ENCODE measurements at places on chromosomes 5 and 9.

- DNase-seq, result no peak
Observed at GRCh38 chr5:173848986-173849596, 39.1 kb upstream of the CPEB4 start.

GRCh38 chr5:147062427-147062826 is 172.4 kb upstream of the STK32A start:
- DNase-seq, result no peak

GRCh38 chr9:8694983-8695588 is 895.5 kb upstream of the DMAC1 start:
- DNase-seq, result no peak

GRCh38 chr5:166540156-166540555 is 1751.3 kb upstream of the WWC1 start:
- DNase-seq, result no peak

DNA sequence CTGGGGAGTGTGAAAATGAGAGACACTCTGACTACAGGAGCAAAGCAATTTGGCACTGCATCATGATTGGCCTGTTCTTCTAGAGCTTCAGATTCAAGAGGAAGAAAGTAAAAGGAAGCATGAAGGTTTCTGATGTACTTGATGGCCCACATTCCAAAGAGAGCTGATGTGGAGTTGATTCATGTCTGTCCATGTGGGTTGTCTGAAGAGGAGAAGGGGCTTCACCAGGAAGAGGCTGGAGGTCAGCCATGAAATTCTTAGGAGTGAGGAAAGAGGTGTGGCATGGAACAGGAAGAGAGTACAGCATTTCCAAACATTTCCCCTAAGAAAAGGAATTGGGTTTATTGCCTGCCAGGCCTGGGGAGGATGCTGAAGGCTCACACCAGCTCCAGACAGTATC is 70.7 kb downstream of the PTCD2 start:
- DNase-seq, result no peak

- peak; percentile 62 for DNase-seq
Observed at GRCh38 chr5:143433670-143434069, 30.2 kb upstream of the NR3C1 start.

DNA sequence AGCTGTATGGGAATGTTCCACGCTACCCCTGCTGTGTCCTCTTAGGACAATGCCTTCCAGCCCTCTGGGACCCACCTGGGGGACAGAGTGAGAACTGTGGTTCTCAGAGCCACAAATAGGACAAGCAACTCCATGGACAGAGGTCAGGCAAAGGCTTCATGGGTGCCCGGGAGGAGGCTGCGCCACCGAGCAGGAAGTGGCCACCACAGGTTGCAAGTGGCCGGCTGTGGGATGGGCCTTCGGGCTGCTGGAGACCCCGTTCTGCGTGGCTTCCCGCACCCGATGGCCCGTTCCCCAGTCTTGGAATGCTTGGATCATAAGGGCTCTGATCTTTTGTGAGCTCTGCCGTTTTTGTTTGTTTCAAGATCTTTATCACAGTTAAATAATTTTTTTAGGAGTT is 118.8 kb downstream of the BOD1 start:
- no peak for DNase-seq

DNA sequence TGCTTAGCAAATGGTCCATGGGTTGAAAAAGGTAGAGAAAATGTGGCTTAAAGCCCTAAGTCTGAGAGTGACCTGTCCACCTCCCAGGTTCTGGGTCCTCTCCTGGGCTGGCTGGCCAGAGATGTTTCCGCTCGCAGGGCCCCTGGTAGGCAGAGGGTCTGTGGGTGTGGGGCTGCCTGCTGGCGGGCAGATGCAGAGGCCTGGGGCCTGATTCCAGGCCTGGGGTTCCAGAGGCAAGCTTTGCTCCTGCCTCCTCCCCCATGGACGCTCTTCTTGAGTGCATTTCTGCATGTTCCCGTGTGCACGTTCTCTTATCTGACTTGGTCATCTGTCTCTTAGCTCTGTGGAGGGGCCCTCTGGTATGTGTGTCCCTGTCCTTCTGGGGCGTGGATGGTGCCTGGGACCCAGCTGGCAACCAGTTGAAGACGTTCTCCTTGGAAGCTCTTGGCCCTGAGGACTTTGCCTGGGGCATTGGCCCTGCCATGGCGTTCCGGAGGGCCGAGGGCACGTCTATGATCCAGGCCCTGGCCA is 3.8 kb downstream of the MIGA2 start:
- DNase-seq, result no peak

DNA sequence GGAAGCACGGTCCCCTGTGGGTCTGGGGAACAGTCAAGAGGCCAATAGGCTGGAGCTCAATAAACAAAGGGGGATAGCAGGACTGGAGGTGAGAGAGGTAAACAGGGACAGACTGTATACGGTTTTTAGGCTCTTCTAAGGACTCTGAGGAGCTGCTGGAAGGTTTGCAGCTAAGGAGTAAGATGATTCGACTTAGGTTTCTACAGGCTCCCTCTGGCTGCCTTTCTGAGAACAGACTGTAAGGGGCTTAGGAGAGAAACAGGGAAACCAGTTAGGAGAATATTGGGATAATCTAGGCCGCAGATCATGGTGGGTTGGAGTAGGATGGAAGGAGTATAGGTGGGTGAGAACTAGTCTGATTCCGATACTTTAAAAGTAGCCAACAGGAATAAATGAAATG is 10.4 kb downstream of the CDK5RAP2 start:
- DNase-seq, result no peak

- DNase-seq, result no peak
Observed at GRCh38 chr5:98993512-98993911, 64.7 kb upstream of the CHD1 start.

GRCh38 chr5:58683567-58683966 is 100.7 kb downstream of the RAB3C start:
- DNase-seq, result no peak

- no peak for DNase-seq
Observed at GRCh38 chr5:160441311-160441781, 19.7 kb downstream of the PTTG1 start.

- DNase-seq, result no peak
Observed at GRCh38 chr5:62059960-62060359, 246.0 kb upstream of the KIF2A start.

DNA sequence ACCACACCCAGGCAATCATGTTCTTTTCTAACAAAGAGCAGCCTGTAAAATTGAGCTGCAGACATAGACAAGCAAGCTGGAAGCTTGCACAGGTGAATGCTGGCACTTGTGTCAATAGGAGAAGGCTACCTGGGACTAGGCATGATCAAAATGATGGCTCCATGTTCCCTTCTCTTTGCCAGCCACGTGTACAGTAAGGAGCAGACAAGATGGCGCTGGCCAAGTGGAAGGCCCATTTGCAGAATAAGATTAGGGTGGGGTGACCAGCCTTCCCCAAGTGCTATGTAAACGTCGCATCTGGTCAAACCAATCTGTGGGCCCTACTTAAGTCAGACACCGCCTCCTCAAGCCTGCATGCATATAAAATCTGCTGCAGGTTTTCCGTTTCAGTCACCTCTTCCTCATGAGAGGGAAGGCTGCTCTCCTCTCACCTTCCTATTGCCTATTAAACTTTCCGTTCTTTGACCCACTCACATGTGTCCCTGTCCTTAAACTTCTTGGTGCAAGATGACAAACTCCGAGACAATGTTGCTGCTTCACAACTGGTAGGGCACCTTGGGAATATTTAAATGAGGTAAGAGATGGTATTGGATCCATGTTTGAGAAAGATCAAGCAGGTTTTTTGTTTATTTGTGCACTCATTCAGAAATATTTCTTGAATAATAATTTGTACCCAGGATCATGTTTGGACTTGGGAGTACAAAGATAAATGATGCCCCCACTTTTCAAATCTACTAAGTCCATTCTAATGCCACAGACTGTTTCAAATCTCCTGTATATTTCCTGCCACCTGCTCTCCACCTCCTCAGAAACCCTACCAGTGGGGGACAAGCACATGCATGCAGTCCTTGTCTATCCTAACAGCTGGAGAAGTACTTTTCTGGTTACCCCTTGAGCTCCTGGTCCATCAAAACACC is 30.7 kb upstream of the TGFBR1 start:
- DNase-seq, result no peak

- DNase-seq, result peak; percentile 10
Observed at GRCh38 chr5:10324518-10325370, 17.0 kb upstream of the CMBL start.

DNA sequence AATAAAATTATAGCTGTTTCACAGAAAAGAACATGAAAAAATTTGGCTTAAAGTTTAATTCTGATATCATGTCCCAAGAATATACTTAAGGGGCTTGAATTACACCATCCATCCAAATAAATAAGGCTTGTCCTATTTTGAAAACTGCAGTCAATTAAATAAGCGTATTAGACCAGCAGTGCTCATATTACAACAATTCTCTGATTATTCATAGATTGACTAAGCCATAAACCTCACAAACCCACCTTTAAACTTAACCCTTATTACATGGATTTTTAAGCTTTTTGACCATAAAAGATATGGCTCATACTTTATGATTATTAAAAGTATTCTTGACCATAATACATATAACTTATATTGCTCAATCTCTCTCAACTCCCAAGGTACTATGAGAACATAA is 127.9 kb downstream of the ELAVL2 start:
- DNase-seq, result no peak

- DNase-seq, result no peak
Observed at GRCh38 chr9:23073136-23073535, 626.5 kb downstream of the DMRTA1 start.

DNA sequence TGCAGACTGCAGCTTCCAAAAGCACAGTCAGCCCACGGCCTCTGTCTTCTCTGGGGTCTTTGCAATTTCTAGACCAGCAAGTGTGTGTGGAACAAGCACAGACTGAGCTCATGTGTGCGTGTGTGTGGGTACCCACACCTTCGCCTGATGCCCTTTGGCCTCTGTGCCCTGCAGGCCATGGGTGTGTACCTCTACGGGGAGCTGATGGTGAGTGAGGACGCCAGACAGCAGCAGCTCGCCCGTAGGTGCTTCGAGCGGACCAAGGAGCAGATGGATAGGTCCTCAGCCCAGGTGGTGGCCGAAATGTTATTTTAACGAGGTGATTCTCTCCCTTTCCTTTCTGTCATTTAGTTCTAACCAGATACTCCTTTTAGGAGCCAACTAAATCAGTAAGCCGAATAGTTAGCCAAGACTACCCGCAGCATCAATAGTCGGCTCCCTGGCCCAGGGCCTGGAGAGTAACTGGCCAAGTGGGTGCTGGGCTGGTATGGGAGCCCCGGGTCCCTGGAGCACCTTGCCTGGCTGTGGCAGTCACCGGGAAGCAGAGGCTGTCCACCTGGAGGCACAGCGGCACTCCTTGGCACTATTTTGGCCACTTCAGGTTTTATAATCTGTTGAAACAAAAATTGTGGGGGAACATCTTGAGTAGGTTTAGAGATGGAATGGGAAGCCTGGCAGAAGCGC is 235.0 kb downstream of the FANCC start:
- no peak for DNase-seq

DNA sequence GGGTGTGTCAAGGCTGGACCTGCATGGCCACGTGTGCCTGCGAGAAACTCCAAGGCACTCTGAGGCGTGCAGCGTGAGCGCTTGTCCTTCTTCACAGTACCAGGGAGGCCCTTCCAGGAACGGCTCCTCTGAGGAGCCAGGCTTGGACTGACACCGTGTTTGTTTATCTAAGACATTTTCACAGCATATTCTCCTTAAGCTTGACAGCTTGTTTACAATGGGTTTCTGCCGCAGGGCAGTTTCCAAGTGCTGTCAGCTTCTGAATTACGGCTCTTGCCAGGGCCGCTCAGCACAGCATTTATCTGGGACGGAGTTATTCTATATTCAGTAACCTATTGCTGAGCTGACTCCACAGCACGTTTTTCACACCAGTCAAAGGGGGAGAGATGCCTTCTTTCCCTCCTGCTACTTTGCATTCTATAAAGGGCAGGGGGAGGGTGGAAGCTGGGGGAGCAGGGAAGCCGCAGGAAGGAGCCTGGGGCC is 98.4 kb downstream of the LMNB1 start:
- no peak for DNase-seq

- DNase-seq, result no peak
Observed at GRCh38 chr5:154198611-154199230, 8.2 kb downstream of the GALNT10 start.

Data from left lobe of liver (tissue), 2 donors.